Astrocyte (in vitro differentiated cells and primary cell): ENCODE measurements at places on chromosomes 11 and 22. TPM values are rescaled to one million over a fixed set of nuclear protein-coding genes. Genes with fewer than 3 reads are reported as not detected.

The SEC14L6 gene
- total RNA-seq, result 0.16 and 0.22 TPM in 2 replicates

The EFCAB6 gene
- 1.2 and 1.6 TPM in 2 replicates for total RNA-seq

The PDE3B gene
- 2.1 and 2.9 TPM in 2 replicates for total RNA-seq

The PYGM gene
- 0.68 and 1.0 TPM in 2 replicates for total RNA-seq

The F2 gene
- total RNA-seq, result 0.57 and 0.60 TPM in 2 replicates

The MRGPRX3 gene
- total RNA-seq, result not detected in 2 replicates

The RTN4R gene
- total RNA-seq, result 1.9 and 2.9 TPM in 2 replicates

The SLC36A4 gene
- 25.7 and 28.3 TPM in 2 replicates for total RNA-seq

The MMP11 gene
- 12.2 and 23.7 TPM in 2 replicates for total RNA-seq

The MS4A1 gene
- not detected in 2 replicates for total RNA-seq

The PHETA2 gene
- 0.12 and 0.18 TPM in 2 replicates for total RNA-seq

The RASD2 gene
- total RNA-seq, result 0.16 and 0.17 TPM in 2 replicates

The FOLR1 gene
- total RNA-seq, result 3.2 and 3.6 TPM in 2 replicates

The ISX gene
- total RNA-seq, result not detected in 2 replicates

The RIC3 gene
- 2.5 and 3.0 TPM in 2 replicates for total RNA-seq

The SAA2 gene
- not detected in 2 replicates for total RNA-seq

The SLC22A6 gene
- not detected in 2 replicates for total RNA-seq

The OR51B2 gene
- not detected in 2 replicates for total RNA-seq

The SGSM1 gene
- 0.05 TPM in 1 of 2 replicates, not detected in the other for total RNA-seq

The CFAP300 gene
- total RNA-seq, result 0.64 and 0.65 TPM in 2 replicates

The TSKU gene
- total RNA-seq, result 57.9 and 69.6 TPM in 2 replicates

The VWCE gene
- total RNA-seq, result 12.2 and 17.7 TPM in 2 replicates

The SESN3 gene
- 85.6 and 98.1 TPM in 2 replicates for total RNA-seq

The KCNK7 gene
- 0.84 TPM in 1 of 2 replicates, not detected in the other for total RNA-seq

The HDAC10 gene
- 36.8 and 46.5 TPM in 2 replicates for total RNA-seq

The KIRREL3 gene
- total RNA-seq, result 0.79 and 0.91 TPM in 2 replicates

The GLYAT gene
- total RNA-seq, result not detected in 2 replicates

The SAA4 gene
- not detected in 2 replicates for total RNA-seq

The TEF gene
- 5.9 and 6.3 TPM in 2 replicates for total RNA-seq

The MOGAT2 gene
- not detected in 2 replicates for total RNA-seq

The THRSP gene
- not detected in 2 replicates for total RNA-seq

The PNPLA3 gene
- total RNA-seq, result 8.3 and 10.8 TPM in 2 replicates

The GSTT2B gene
- 4.2 and 4.9 TPM in 2 replicates for total RNA-seq

The DRD4 gene
- total RNA-seq, result 9.9 and 12.0 TPM in 2 replicates

The SYT8 gene
- total RNA-seq, result 0.36 and 0.38 TPM in 2 replicates

The TUB gene
- total RNA-seq, result 5.7 and 6.0 TPM in 2 replicates

The LTO1 gene
- 17.6 and 20.0 TPM in 2 replicates for total RNA-seq
